ENCODE measurements at places on chromosomes 5 and 9.
A peak's percentile ranks its signal among the peaks of the same experiment; 100 is the strongest.

GRCh38 chr5:136424835-136425584, 59.7 kb upstream of the TRPC7 start:
- DNase-seq: peak; percentile 4

GRCh38 chr5:137158691-137159090, 340.4 kb downstream of the SPOCK1 start:
- DNase-seq: no peak

DNA sequence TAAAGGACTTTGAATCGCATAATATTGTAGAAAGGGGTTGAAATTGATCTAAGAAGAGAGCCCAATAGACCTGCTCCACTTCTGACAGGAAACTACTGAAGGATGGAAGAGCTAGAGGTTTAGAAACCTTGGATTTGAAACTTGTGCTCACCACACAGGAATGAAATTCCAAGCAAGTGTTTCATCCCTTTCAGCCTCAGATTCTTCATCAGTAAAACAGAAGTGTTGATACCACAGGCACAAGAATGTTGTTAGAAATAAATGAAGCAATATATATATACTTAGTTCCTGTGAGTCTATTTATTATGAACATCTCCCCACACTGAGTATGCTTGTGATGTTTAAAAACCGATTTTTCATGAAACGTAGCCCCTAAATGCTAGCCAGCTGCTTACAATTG, 43.8 kb downstream of the PRRC1 start:
- no peak for DNase-seq

DNA sequence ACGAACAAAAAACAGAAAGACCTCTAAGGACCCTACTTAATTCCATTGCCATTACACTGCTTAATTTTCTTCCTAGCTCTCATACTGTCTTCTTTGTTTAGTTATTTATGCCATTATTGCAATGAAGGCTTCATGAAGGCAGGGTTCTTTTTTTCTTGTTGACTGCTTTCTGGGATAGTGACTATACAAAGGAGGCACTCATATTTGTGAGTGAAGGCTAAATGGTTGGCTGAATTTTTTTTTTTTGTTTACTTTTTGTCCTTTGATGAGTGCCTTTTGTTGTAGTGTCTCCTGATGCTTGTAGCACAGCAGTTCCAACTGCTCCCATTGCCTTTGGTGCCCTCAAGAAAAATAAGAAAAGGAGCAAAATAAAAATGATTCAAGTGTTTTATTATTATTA, 17.8 kb downstream of the CTNNA1 start:
- no peak for DNase-seq

DNA sequence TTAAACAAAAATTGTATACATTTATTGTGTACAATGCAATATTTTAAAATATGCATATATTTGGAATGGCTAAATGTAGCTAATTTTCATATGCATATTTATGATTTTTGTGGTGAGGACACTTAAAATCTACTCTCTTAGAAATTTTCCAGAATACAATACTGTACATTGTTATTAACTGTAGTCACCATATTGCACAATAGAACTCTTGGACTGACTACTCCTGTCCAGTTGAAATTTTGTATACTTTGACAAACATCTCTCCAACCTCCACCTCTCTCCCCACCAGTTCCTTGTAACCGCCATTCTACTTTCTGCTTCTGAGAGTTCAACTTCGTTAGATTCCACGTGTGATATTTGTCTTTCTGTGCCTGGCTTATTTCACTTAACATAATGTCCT, 49.2 kb upstream of the TAF11L2 start:
- no peak for DNase-seq

Data from stimulated activated CD4-positive, alpha-beta T cell treated with anti-CD3 and anti-CD28 coated beads, Interleukin-1b, Interleukin-23, amount 100 ng/mL, for 4 hours (primary cell).